ENCODE measurements at places on chromosomes 6 and 20.
A peak's percentile ranks its signal among the peaks of the same experiment; 100 is the strongest.

GRCh38 chr20:58277578-58278472 lies 31.7 kb upstream of the RAB22A start:
- DNase-seq: no peak

GRCh38 chr6:27617046-27617687 lies 144.3 kb upstream of the ZNF184 start:
- DNase-seq: no peak

DNA sequence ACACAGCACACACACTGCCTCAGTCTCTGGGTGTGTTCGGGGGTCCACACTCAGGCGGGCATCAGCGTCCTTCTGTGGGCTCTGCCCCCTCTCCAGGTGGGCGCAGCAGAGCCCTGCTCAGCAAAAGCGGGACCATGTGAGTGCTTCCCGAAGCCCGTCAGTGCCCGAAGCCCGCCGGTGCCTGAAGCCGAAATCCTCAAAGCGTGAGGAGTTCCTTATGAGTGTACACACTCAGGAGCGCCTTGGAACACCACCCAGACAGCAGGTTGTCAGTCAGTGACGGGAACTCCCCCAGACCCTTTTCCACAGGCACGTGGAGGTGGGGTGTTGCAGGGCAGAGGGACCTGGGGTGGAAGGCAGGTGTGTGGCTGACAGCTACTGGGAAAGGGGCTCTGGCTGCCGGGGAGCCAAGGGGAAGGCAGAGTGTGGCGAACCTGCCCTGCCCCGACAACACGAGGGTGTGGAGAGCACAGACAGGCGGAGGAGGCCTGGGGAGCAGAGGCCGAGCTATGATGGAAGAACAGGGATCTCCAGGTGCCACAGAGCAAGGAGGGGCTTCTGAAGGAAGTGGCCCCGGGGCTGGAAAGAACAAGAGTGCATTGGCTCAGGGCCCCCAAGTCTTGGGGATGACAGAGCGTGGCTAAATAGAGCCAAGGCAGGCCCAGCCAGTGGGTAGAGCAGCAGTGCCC lies 87.7 kb downstream of the RAMACL start:
- no peak for DNase-seq

DNA sequence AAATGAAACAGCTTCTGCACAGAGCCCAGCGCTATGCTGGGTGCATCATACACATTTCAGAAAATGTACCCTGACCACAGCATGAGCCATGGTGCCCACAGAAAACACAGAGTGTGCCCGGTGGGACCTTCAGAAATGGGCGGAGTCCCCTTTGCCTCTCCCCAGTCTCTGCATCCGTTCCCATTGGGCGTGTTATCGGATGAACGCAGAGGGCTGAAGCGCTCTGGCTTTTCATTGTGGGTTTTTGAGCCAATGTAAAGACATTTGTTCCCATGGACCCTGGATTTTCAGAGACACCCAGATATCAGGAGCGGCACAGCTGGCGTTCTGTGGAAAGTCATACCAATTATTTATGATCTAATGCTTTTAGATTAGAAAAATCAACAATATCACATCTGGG lies 99.8 kb downstream of the DACT2 start:
- DNase-seq: no peak

DNA sequence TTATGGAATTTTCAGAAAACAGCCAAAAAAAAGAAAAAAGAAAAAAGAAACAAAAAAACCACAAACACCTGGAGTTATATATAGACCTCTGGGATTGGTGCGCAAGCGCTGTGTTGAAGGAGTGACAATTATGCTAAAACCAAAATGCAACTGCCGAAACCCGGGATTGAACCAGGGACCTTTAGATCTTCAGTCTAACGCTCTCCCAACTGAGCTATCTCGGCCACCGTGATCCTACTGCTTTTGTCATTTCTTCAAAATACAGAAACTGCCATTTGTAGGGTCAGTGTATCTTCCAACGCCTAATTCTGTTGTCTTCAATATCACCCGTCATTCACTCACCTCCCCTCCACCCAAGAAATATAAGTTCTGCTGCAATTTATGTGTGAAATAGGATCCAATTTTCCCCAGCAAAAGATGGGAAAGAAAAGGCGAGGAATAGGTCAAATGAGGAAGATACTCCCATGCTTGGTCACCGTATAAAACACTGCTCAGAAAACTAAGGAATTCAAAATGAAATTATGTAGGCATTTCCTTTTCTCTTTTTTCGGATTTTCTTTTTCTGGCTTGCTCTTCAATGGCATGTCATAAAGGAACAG lies 116.0 kb downstream of the TRIM27 start:
- DNase-seq: no peak

DNA sequence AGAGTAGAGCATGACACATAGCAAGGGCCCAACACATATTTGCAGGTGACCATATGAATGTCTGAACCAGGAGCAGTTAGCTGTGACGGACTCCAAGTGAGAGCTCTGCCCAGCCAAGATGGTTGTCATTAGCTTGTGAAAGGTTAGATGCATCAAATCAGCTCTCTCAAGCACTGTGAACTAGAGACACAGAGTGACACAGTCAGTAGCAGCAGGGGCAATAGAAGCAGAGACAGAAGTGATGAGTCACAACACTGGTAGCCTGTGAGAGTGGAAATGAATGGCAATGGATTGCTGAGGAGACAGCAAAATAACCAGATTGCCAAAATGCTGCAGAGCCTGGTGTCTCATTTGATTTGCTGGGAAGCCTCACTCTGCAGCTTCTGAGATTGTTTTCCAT lies 558.9 kb downstream of the PKHD1 start:
- no peak for DNase-seq

GRCh38 chr20:49313283-49313682 lies 35.4 kb upstream of the ZNFX1 start:
- no peak for DNase-seq

GRCh38 chr6:30615958-30616810 lies 859 bp downstream of the PPP1R10 start:
- peak; percentile 30 for DNase-seq

- DNase-seq: no peak
These were observed 18.9 kb upstream of the TRAM2 start for GRCh38 chr6:52595796-52596130.

DNA sequence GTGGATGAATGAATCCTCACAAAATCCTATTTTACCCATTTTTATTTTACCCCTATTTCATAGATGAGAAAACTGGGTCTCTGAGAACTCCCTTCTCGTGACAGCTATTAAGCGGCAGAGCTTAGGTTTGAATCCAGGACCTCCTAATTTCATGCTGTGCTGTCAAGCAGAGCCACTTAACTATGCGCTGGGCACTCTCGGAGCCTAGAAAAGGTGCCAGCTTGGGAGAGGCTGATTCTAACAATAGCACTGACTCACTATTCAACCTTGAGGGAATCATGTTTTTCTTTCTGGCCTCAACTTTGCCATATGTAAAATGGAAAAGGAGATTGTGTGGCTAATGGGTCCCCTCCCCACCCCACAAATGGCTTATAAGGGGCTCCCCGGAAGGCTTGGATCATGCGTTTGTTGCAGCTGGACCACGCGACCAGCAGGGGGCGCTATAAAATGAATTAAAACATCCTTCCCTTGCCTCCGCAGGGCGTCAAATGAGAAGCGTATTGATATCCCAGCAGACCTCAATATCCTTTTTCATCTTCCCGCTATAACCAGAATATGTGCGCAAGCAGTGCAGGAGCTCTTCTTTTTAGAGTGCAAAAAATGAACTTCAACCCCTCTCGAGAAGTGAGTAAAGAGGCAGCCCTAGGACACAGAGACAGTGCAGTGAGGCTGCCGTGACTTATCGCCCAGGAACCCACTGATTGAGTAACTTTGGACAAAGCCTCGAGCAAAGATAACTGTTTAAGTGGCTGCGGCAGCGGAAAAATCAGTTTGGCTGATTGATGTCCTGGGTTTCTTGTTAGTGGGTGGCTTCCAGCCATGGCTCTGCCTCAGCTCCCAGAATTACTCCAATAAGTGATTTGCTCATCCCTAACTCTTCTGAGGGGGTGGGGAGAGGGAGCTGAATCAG lies 12.8 kb upstream of the PDYN start:
- peak; percentile 23 for DNase-seq

DNA sequence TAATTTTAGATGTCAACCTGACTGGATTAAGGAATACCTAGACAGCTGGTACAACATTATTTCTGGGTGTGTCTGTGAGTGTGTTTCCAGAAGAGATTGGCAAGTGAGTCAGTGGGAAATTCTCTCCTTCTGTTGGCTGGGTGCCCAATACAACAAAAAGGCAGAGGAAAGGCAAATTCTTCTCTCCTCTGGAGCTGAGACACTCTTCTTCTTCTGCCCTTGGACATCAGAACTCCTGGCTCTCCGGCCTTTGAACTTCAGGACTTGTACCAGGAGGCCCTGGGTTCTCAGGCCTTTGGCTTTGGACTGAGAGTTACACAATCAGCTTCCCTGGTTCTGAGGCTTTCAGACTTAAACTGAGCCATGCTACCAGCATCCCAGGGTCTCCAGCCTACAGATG lies 7.8 kb upstream of the BTN3A1 start:
- DNase-seq: no peak

DNA sequence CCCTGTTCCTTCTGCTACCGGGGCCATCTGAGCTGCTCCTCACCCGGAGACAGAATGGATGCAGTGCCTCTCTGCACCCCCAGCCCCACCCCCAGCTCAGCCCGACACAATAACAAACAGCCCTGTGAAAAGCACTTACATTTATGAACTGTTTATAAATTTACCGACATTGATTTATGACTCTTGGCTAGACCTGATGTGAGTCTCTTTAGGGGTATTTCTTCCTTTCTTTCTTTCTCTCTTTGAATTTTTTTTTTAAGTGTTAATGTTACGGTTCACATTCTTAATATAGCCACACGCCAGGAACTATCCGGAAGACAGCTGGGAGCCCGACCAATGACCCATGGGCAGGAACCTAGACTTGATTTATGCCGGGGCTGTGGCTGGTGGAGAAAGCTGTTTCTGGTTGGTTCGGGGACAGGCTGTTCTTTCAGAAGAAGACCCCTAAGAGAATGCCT lies 266.3 kb downstream of the CDC5L start:
- no peak for DNase-seq

DNA sequence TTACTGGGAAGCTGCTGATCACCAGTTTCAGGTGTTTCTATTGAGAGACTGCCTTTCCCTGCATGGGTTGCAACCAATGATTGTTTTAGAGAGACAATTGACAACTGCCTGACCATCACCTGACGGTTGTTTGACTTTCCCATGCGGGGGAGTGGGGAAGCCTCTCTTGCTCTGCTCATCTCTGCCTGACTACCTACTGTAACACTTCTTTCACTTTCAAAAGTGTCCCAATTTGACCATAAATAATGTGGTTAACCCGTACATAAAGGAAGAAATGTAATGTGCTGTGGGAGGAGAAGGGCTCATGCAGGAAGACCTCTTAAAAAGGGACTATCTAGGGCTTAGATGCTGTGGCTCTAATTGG lies 122.1 kb upstream of the PHACTR1 start:
- no peak for DNase-seq

GRCh38 chr6:157374889-157375443 lies 6.0 kb upstream of the ZDHHC14 start:
- no peak for DNase-seq

DNA sequence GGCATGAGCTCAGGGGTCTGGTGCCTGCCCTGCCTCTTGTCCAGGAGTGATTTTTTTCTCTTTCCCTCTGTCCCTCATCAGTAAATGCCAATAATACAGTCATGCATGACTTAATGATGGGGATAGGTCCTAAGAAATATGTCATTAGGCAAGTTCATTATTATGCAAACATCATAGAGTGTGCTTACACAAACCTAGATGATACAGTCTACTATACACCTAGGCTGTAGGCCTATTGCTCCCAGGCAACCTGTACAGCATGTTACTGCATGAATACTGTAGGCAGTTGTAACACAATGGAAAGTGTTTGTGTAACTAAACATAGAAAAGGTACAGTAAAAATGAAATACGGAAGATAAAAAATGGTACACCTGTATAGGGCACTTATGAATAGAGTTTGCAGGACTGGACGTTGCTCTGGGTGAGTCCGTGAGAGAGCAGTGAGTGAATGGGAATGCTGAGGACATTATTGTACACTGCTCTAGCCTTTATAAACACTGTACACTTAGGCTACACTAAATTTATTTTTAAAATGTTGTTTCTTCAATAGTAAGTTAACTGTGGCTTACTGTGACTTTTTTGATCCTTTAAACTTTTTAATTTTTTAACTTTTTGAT lies 22.1 kb downstream of the PBOV1 start:
- no peak for DNase-seq

DNA sequence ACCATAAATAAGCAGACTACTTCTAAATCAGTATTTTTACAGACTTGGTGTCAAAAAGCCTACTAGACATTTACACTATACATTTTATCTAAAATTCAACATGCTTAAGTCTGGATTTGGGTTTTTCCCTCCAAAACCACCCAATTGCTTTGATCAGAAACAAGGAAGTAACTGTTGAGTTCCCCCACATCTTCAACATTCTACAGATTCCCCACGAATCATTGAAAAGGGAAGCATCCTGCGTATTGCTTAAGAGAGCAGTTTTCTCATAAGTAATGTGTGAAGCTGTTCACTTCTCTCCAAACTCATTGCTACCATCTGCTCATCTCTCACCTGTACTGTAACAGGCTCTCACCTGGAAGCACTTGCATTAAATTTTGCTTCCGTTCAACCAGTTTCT lies 36.4 kb upstream of the RNF144B start:
- no peak for DNase-seq

- DNase-seq: no peak
These were observed 160.6 kb downstream of the VEGFA start for GRCh38 chr6:43930440-43931154.

GRCh38 chr6:56915832-56916231 lies 39.1 kb upstream of the BEND6 start:
- DNase-seq: no peak

DNA sequence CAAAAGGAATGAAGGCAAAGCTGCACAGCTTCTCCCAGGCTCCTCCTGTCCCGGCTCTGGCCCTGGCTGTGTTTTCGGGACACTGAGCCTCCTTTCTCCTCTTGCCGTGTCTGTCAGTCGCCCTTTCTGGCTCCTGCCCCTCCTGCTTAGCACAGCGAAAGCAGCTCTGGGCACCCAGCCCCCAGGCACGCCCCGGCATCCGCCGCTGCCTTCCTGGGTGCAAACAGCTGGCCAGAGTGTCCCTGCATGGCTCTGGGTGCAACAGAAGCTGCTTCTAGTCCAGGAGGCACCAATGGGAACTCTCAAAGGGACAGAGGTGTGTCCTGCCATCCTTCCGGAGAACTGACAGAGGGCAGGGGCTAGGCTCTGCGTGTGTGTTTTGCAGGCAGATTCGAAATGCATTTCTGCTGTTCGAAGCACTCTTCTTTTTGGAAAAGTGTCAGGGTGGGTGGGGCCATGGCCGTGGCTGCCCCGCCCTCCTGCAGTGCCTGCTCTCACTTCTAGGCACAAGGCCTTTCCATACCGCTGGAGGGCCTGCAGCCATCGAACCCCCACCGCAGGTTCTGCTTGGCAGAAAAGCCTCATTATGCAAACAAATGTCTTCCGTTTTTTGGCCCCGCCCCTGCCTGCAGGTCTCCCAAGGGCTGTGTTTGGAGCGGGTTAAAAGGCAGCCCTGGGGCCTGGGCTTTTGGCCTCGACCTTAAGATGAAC lies 15.5 kb downstream of the COL9A3 start:
- peak; percentile 52 for DNase-seq

Data from CD4-positive, alpha-beta T cell (primary cell).